GM12891 (cell line): ENCODE measurements at places on chromosomes 16 and 17.

DNA sequence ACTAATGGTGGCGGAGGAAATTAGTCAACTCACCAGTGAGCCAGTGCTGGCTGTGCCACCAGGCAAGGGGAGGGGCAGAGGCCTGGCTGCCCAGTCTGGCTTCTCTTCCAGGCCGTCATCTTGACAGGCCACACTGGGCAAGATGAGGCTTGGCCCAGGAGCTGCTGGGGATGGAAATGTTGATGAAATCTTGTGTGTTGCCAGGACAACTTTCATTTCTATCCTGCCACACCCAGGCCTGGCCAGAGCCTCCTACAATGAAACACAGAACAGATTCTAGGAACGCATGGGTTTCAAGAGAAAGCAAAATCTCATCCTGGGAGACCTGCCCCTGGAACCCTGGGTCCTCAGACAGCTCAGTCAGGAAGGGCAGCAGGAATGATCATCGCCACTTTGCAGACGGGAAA is 9.3 kb downstream of the HEXIM2 start:
- no peak for DNase-seq

- peak; percentile 57 for DNase-seq
These were observed at the start of gene CAVIN1 for GRCh38 chr17:42422958-42423712. Gene CAVIN1, minus strand, starts transcription at chr17:42423256. Its CDS starts 159 bp downstream, at chr17:42423097.

GRCh38 chr17:1592751-1593629 is 30.4 kb upstream of the PITPNA start:
- DNase-seq: no peak

DNA sequence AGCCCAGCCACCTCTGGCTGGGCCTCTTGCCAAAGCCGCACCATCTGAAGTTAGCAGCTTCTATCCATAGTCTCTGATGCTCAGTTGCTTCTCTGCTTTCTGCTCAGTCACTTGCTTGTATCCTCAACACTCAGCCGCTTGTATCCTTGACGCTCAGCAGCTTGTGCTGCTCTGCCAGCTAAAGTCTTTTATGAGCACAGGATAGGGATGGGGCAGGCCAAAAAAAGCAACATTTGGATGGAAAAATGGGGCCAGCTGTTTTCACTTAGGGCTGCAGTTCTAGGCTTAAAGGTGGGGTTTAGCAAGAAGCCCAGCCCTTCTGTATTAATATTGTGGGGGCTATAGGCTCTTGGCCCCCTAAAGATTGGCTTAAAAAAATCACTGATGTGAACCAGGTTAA is 739.4 kb downstream of the CDH8 start:
- no peak for DNase-seq

DNA sequence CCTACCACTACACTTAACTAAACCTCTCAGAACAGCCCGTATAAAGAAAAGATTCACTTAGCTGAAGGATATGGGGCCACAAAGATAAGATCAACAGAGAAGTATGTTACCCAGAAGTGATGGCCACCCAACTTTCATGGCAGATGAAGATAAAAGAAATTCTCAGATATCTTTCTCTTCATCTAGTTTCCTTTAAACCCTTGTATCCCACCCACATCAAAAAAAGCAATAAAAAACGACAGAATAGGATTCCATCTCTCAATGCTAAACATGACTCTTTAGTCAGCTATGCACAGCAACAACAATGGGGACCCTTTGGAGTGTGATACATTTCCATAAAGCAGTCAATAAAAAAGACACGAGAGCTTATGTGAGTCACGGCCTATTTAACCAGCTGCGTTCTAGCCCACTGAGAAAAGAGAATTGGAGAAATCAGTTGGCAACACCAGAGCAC is 86.6 kb downstream of the SNX11 start:
- DNase-seq: no peak

DNA sequence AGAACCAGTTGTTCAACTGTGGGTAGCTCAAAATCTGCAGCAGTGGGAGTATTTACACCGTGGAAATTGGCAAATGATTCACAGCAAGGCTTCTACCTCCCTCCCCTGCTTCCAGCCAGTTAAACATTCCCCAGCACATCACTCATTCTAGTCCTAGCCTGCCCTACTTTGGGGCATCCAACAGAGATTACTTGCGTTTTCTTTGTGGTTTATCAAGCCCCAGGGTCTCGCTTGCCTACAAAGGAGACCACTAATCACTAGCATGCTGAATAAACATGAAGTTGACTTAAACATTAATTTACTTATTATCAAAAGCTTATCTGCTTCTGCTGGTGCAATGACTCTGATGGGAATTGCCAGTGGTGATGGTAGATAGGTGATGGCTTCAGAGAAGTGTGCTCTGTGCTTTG is 94.5 kb downstream of the MARF1 start:
- no peak for DNase-seq

DNA sequence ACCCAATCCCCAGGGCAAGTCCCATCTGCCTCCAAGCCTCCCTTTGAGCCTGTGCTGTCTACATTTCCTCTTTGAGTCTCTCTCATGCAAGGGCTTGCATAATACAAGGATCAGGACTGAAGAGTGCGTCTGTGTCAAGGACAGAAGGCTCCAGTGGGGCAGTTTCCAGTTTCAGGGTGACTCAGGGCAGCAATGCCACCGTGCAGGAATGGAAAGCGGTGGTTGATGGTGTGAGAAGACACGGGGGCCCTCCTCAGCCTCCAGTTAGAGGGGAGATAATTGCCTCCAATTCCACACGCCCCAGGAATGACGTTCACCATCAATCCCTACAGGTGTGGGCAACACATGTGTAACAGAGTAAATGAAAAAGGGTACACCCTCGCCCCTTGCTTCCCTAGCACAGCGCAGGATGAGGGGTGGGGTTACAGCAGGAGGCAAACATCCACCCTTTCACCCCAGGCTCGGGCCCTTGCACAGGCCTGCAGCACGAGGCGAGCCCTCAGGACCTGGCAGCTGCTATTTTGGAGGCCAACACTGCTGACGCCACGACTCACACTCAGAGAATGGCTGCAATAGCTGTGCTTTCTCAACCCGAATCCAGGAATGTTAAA is 24.8 kb upstream of the SLC25A19 start:
- DNase-seq: peak; percentile 32

DNA sequence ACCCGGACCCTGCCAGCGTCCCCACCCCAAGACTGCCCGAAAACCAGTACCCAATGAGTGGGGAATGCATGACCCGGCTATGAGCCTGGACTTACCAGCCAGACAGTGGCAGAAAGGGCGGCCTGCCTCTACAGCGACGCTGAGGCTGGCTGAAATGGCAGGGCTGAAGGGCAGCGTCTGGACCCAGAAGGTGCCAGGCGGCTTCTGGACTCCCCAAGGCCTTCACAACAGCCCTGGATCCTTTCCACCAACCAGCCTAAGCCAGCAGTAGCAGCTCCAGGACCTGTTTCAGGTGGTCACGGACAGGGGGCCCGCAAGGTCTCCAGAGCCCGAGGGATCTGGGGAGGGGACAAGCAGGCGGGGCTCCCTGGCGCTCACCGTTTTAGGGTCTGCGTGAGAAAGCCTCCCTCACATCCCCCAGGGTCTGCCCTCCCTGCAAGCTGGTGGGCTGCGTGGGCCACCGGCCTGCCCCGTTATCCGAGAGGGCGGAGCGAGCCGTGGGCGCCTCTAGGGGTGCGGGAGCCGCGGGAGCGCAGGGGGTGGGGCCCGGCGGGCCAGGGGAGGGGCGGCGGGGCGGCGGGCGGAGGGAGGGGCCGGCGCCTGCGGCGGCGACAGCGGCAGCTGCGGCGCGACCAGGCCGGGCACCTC is at the start of gene RIPOR1:
RIPOR1 (plus strand) TSS at position 608 of the 648 bp plus-strand sequence. CDS start 9,618 bp downstream, outside the sequence.
- peak; percentile 66 for DNase-seq

DNA sequence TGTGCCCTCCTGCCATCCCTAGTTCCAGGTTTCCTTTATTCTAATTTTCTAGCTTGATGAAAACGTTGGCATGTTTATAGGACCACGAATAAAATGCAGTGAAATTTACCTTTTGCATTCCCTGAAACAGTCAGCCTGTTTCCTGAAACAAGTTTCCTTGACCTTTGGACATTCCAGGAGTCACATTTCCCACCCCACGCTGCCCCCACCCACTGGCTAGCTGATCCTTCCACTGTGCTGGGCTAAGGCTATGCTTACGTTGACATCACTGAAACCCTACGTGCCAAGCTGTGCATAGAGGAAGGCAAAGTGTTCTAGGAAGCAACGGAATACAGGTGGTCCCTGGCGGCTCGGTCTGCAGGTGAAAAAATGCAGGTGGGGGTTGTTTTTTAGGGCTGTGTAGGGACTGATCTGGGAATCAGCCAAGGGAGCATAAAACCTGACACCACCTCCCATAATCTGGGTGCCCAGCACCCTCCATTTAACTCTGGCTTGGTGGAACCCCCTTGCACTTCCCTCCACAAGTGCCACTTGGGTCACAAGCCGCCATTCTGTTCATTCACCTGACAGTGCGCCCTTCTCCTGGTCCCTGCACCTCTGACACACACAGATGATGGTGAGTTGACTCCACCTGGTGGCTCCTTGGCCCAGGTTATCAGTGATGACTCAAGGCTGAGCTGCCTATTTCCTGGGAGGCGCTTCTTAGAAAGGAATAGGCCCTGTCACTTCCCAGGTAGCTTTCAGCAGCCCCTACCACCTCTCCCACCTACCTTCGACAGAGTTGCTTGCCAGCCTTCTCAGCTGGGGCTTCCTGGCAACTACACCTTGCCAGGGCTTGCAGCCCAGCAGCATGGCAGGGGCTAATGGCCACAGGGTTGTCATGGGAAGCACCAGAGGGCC is 83.7 kb downstream of the N4BP1 start:
- peak; percentile 52 for DNase-seq

DNA sequence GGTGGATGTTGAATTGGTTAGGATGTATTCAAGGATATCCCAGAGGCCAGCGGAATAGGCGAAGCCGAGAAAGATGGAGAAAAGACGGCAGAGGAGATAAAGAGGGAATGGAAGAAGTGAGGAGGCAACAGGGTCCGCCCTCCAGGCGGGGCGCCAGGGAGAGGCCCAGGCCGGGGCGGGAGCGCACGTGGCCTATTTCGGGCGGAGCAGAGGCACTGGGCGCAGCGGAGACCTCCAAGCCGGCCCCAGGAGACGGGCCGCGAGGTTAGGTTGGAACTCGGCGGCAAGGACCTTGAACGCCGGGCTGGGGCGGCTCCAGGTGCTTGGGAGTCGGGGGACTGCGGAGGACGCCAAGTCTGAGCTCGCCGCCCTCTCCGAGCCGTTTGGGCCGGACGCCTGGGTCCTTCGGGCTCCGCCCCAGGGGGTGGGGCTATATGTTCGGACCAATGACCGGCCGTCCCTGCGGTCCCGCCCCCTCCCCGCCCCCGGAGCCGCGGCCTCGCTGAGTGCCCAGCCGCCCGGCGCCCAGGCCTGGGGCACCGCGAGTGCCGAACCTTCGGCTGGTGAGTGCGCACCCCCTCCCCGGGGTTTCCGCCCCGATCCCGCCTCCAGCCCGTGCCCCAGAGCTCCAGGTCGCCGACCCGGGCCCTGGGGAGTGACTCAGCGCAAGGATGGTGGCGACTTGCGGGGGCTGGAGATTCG is at the start of gene ZNF771:
ZNF771 (plus strand) TSS at position 505 of the 702 bp plus-strand sequence. CDS start 448 bp downstream, outside the sequence.
- peak; percentile 89 for DNase-seq
